Upper lobe of right lung (tissue), 1 donor: ENCODE measurements at places on chromosomes 4 and X. TPM values are rescaled to one million over a fixed set of nuclear protein-coding genes. Genes with fewer than 3 reads are reported as not detected.

DNA sequence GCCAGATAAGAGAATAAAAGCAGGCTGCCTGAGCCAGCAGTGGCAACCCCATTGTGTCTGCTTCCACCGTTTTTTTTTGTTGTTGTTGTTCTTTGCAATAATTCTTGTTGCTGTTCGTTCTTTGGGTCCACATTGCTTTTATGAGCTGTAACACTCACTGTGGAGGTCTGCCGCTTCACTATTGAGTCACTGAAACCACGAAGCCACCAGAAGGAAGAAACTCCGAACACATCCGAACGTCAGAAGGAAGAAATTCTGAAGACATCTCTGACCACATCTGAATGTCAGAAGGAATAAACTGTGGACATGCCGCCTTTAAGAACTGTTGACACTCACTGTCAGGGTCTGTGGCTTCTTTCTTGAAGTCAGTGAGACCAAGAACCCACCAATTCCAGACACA, 110.5 kb downstream of the PCDH18 start:
- H3K27me3 ChIP-seq, result no peaks in the 10 kb centered on the region
- H3K36me3 ChIP-seq, result no peaks in the 10 kb centered on the region
- H3K27ac ChIP-seq, result no peak overlapping the region
- DNase-seq, result no peak
- no peak overlapping the region for H3K4me3 ChIP-seq
- no peaks in the 10 kb centered on the region for H3K4me1 ChIP-seq

GRCh38 chrX:12890467-12890866, 16.0 kb upstream of the TLR8 start:
- no peaks in the 10 kb centered on the region for H3K4me1 ChIP-seq
- no peak overlapping the region for H3K27ac ChIP-seq
- DNase-seq, result no peak
- no peaks in the 10 kb centered on the region for H3K36me3 ChIP-seq
- no peak overlapping the region for H3K4me3 ChIP-seq
- no peaks in the 10 kb centered on the region for H3K27me3 ChIP-seq

DNA sequence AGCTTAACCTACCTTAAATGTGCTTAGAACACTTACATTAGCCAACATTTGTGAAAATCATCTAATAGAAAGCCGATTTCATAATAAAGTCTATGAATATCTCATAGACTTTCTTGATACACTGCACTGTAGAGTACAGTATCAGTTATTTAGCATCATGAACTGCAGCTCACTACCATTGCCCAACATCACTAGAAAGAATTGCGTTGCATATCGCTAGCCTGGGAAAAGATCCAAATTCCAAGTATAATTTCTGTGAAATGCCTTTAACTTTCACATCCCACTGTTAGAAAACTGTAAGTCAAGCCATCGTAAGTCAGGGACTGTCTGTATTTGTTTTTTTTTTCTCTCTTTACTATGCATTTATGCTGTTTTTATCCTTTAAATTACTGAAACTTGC, 918.6 kb upstream of the PABPC4L start:
- H3K4me1 ChIP-seq, result no peaks in the 10 kb centered on the region
- no peak overlapping the region for H3K27ac ChIP-seq
- no peak overlapping the region for H3K4me3 ChIP-seq
- no peak for DNase-seq
- no peaks in the 10 kb centered on the region for H3K27me3 ChIP-seq
- H3K36me3 ChIP-seq, result no peaks in the 10 kb centered on the region

DNA sequence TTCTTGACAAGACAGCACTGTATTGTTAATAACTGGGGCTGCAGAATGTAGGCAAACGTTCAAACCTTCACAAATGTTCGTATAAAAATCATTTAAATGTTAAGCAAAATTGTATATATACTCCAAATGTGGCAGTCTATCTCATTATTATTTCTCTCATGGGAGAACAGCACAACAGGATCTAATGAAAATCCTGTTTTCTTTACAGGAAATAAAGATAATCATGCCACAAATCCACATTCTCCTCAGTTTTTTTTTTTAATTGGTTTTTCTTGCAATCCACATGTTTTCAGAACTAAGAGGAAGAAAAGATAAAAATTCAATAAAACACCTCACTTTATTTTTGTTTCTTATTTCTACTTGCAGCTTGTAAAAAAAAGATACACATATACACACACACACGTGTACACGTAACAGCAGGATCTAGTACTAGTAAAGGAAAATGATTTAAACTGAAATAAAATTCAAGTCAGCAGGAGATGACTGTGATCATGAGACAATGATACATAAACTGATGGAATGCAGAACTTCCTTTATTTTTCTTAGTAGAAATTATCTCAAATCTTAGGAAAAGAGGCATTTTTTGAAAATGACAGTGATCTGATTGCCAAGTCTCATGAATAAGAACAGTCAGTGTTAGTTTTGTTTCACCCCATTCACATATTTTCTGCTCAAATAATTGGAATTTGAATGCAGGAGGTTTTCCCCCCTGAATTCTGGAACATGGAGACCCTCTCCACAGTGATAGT, 11.3 kb downstream of the APBB2 start:
- H3K36me3 ChIP-seq, result no peaks in the 10 kb centered on the region
- peaks cover 49% of the 10 kb centered on the region for H3K4me1 ChIP-seq
- DNase-seq, result no peak
- no peaks in the 10 kb centered on the region for H3K27me3 ChIP-seq

DNA sequence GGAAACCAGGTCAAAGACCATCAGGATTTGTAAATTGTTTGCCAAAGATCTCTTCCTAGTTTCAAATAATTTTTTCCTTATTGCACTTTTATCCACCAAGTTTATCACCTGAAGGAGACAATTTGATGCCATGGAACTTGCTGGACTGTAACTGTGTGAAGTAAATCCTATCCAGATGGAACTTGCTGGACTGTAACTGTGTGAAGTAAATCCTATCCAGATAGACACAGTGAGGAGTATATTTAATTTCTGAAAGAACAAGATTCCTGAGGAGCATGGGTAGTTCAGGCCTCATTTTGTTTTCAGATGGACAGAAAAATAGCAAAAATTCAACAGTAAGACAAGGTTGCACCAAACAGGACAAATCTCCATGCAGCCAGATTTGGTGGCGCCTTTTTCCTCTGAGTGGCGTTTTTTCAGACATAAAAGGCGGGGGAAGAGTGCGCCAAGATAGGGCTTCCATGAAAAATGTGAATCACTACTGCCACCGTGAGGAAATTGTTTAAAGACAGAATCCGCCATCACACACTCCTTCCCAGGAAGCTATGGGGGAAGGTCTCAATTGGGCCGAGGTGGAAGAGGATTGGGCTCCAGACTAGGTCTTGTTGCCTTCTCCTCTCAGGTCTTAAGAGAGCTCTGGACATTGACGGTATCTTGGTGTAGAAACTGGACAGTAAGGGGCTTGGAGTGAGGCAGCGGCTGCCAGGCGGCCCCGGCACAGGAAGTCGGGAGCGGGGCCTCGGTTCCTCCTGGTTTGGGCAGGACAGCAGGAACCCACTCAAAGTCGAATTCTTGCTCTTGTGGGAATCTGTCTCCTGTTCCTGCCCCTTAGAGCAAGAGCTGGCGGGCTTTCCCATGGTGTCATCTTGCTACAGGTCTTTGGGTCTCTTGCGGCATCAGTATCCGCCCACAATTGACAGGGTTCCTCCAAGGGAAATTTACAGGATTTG, 234.7 kb downstream of the OR13H1 start:
- no peaks in the 10 kb centered on the region for H3K36me3 ChIP-seq
- no peak for DNase-seq
- no peak overlapping the region for H3K4me3 ChIP-seq

- H3K27me3 ChIP-seq, result no peaks in the 10 kb centered on the region
- H3K36me3 ChIP-seq, result no peaks in the 10 kb centered on the region
- H3K4me1 ChIP-seq, result no peaks in the 10 kb centered on the region
- no peak overlapping the region for H3K27ac ChIP-seq
These were observed 246.6 kb upstream of the AADAT start for GRCh38 chr4:170336238-170336775.

DNA sequence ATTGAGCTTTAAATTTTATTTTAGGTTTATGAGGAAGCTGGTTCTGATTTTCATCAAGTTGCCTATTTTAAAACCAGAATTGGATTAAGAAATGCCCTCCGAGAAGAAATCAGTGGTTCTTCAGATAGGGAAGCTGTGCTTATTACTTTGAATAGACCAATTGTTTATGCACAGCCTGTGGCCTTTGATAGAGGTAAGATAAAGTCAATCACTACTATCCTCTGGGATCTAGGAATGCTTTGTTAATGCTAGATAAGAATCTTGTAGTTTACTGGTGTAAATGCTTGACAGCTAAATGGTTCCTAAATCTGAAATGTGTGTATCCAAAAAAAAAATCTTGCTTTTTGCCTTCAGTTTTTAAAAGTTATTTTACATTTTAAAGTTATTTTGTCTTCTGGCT, 73.0 kb upstream of the ADAD1 start:
- no peak overlapping the region for H3K27ac ChIP-seq
- H3K36me3 ChIP-seq, result peaks cover 64% of the 10 kb centered on the region
- H3K4me3 ChIP-seq, result no peak overlapping the region
- no peaks in the 10 kb centered on the region for H3K4me1 ChIP-seq

DNA sequence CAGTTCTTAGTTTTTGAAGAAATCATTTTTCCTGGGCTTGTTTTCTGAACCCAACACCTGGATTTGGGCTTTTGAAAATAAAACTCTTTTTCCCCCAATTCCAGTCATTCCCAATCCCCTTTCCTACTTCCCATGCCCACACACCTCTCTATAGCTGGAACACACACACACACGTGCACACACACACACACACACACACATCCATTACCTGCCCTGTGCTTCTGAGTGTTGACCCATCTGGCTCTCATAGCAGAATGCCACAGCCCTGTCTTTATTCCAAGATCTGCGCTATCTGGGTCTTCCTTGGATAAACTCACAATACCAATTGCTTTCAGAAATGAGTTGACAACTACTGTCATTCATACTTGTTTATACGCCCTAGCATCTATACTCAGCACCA, 54.9 kb upstream of the C4orf54 start:
- DNase-seq, result no peak
- no peaks in the 10 kb centered on the region for H3K36me3 ChIP-seq
- no peak overlapping the region for H3K27ac ChIP-seq
- no peaks in the 10 kb centered on the region for H3K27me3 ChIP-seq
- no peak overlapping the region for H3K4me3 ChIP-seq

DNA sequence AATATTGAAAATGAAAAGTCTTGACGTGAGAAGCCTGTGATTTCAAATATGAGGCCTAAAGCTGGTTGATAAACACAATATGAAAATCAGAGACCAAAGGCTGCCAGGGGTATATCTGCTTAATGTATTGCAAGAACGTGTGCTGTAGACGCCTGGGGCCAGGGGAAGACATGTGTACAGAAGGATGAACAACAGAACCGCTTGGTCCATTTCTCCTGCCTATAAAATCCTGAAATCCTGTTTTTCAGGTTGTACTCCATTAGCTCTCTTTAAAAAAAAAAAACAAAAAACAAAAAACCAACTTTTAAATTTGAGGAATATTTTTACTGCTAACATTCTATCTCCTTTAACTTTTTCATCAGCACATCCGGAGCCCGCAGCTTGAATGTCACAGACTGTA, 109.2 kb downstream of the STOX2 start:
- no peaks in the 10 kb centered on the region for H3K27me3 ChIP-seq
- H3K4me1 ChIP-seq, result no peaks in the 10 kb centered on the region
- no peak for DNase-seq
- no peak overlapping the region for H3K4me3 ChIP-seq
- no peaks in the 10 kb centered on the region for H3K36me3 ChIP-seq

DNA sequence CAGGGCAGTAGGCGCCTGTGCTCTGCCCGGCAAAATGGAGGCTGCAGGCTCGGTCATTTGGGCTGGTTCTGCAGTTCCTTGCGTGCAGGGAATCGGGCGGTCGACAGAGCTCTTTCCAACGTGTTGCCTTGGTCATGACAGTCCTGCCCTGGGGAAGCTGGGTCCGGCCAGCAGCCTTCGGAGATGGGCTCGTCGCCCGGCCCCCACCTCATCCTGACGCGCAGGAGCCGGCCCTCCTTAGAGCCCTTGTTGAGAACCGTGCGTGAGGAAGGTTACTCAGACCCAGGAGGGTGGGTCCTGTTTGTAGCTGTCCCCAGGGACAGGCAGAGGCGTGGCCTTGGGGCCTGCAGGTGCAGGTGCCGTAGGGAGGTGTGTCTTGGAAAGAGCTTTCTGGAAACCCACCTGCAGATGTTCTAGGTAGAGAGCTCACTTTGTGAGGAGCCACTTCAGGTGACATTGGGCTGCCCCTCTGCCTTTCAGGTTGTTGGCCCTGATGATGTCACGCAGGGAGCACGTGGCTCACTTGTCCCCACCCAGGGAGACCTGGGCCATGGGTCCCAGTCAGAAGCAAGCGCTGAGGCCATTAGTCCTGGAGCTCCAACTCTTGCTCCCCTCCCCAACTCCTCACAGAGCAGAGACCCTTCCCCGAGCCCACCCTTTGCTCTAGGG, 15.2 kb upstream of the HGFAC start:
- H3K27me3 ChIP-seq, result no peaks in the 10 kb centered on the region
- no peaks in the 10 kb centered on the region for H3K4me1 ChIP-seq
- no peak overlapping the region for H3K27ac ChIP-seq
- H3K4me3 ChIP-seq, result no peak overlapping the region

GRCh38 chrX:109943740-109944092, 59.2 kb upstream of the TMEM164 start:
- H3K27me3 ChIP-seq, result no peaks in the 10 kb centered on the region
- no peak overlapping the region for H3K4me3 ChIP-seq
- DNase-seq, result no peak
- H3K27ac ChIP-seq, result no peak overlapping the region

DNA sequence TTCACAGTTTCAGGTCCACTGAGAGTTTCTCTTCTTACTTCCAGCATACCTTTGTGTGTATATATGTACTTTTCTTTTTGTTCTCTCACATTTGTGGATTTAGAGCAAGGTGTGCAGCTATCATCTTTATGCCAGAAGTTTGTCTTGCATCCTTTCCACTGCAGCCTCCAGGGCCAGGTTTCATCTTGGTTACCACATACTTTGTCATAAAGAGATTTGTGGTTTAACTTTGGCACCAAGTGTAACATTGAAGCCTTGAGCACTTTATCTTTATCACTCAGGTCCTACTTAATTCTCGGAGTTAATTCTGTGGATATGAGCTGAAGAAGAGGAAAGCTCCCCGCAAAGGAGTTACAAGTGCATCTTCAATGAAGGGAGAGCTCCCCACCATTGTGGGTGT, 31.4 kb upstream of the VMA21 start:
- H3K27ac ChIP-seq, result no peak overlapping the region
- no peaks in the 10 kb centered on the region for H3K36me3 ChIP-seq
- no peaks in the 10 kb centered on the region for H3K27me3 ChIP-seq
- H3K4me1 ChIP-seq, result no peaks in the 10 kb centered on the region
- DNase-seq, result no peak

Gene ELF4
- 23.8 TPM for total RNA-seq

Gene F8A2
- not detected for total RNA-seq

Gene SH3RF1
- total RNA-seq, result 33.8 TPM

Gene KLKB1
- 1.5 TPM for total RNA-seq

Gene MAGED4
- total RNA-seq, result 2.1 TPM

Gene SMS
- total RNA-seq, result 53.4 TPM

Gene CCSER1
- 7.4 TPM for total RNA-seq

Gene SRPK3
- total RNA-seq, result not detected

Gene NSUN7
- total RNA-seq, result 5.7 TPM

Gene CFAP99
- total RNA-seq, result not detected
